ENCODE measurements at places on chromosomes 6 and 20.

DNA sequence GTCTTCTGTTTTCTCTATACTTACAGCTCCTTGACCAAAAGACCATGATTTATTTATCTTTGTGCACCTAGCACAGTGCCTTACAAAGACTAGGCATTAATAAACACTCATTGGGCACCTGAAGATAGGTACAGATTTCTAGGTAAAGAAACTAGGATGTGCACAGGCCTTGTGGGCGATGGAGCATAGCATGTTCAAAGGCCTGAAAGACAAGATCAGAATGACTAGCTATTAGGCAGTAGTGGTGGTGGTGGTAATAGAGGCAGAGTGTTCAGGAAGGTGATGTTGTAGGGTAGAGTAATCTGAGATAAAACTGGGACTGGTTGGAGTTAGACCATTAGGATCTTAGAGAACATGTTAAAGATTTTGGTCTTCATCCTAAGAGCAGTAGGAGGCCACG is 3.9 kb downstream of the TXLNB start:
- no peak for DNase-seq

- peak; percentile 93 for DNase-seq
Observed at GRCh38 chr6:43809417-43810305, 39.6 kb downstream of the VEGFA start.

DNA sequence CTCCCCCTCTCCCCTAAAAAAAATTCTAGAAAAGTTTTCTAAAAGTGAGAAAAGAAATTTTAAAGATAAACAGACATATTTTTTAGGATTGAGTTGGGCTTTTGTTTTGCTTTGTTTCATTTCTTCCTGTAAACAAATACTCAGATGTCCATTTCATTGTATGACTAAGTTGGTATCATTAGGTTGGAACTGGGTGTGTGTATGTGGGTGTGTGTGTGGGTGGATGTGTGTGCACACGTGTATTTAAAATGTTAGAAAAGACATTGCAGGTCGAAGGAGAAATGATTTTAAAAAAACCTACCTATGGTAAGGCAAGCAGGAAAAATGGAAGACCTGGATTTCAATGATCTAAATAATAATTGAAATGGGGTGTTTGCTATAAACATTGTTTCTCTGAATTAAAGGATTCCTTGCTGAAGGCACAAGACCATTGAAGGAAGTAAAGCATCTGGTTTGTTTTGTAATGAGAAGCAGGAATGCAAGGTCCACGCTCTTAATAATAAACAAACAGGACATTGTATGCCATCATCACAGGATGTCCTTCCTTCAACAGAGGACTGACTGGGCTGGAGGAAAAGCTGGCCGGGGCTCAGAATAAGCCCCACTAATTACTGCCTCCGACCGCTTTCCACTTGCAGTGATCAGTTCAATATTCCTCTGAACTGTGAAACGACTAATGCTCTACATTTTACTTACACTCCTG is 996 bp upstream of the PRDM1 start:
- peak; percentile 73 for DNase-seq

DNA sequence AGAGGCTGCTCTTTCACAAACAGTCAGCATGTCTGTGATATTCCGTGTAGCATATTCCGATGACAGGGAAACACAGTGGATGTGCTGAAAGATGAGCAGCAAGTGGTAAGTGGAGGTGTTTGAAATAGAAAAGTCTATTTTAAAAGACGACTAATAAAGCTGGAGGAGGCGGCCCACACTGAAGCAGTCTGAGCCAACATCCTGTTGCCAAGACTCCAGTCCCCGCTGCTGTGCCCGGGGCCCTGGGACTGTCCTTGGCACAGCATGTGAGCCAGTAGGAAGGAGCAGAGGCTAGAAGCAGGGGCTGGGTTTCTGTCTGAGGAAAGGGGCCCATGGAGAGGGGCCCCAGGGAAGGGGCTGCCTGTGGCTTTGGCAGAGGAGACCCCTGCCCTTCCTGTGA is 351.5 kb upstream of the CHD6 start:
- no peak for DNase-seq

GRCh38 chr6:6491761-6492160 is 96.8 kb upstream of the LY86 start:
- DNase-seq = no peak

GRCh38 chr6:142280265-142280664 is 21.5 kb upstream of the ADGRG6 start:
- no peak for DNase-seq

DNA sequence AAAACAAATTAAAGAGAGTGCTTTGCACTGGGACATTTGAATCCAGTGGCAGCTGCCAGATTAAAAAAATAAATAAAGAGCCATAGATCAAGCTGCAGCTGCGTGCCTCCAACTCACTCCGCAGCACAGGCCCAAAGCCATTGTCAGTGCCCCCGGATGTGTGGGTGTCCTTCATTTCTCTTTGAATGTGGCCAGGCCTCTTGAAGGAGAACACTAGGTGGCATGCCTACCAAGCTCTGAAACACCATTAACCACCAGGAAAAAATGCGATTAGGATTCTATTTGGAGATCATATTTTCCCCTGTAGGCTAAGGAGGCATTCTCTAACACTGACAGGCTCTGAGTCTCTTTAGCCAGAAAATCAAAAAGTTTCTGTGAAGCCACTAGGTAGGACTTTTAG is 549.8 kb downstream of the PRKN start:
- no peak for DNase-seq

GRCh38 chr20:58094698-58095097 is 133.8 kb downstream of the ANKRD60 start:
- DNase-seq = no peak

DNA sequence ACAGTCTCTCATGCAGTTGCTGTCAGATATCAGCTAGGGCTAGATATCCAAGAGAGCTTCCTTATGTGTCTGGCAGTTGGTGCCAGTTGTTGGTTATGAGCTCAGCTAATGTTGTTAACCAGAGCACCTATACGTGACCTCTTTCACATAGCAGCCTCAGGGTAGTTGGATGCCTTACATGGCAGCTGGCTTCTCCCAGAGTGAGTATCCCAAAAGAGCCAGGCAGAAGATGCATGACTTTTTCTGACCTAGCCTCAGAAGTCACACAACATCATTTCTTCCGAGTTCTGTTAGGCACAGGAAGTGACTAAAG is 175.7 kb downstream of the VEGFA start:
- peak; percentile 75 for DNase-seq

DNA sequence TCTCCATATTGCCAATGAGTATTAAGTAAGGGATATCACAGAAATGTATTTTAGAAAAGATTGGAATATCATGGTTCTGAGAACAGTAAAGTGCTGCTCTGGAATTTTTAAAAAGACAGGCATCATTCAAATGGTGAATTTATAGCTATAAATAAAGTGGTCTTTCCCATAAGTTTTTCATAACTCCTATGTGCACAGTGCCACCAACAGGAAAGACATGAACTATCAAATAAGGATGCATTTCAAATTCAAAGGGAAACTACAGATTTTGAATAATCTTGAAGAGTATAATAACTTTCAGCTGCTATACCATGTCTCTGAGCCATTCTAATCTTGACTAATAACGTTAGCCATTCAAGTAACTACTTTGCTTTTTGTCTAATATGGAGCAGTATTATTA is 456.8 kb upstream of the GJE1 start:
- peak; percentile 36 for DNase-seq

DNA sequence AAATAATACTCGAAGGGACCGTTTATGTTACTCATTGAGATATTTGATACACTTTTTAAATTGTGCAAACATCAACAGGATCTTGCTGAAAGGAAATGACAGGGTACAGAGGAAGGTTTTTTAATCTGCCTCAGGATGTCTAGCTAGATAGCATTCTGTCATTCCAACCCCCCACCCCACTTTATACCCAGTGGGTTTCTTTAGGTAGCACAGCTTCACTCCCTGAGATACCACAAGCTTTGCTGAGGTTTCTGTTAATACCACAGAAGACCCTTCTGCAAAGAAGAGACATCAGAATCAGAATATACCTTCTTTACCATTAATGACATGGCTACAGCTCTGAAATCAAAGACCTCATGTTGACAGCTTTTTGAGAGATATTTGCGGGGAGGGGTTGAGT is 1.3 kb downstream of the PHACTR2 start:
- DNase-seq = peak; percentile 32

GRCh38 chr20:59646487-59646886 is 42.1 kb downstream of the PHACTR3 start:
- no peak for DNase-seq

DNA sequence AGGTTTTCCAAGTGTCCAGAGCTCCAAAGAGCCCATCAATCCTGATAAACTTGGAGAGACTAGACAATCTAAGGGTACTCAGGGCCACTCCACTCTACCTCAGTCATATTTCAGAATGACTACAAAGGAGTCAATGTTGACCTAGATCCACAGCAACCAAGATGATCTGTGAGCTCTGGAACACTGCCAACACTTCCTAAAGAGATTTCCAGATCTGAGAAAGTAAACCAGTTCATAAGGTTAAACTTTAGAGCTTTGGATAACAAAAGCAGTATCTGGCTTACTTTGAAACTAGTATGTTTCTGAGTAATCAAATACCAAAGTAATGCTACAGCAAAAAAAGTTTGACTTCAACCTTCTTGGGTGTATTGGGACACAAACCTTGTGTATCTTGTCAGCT is 122.7 kb downstream of the BTBD9 start:
- DNase-seq = peak; percentile 63

GRCh38 chr6:129704708-129705107 is 5.3 kb downstream of the ARHGAP18 start:
- DNase-seq = no peak
